Activated T-cell treated with anti-CD3 and anti-CD28 coated beads, Interleukin-2, amount 50 U/mL, for 72 hours (primary cell): ENCODE measurements at places on chromosomes 12 and 14. TPM values are rescaled to one million over a fixed set of nuclear protein-coding genes. Genes with fewer than 3 reads are reported as not detected.
A peak's percentile ranks its signal among the peaks of the same experiment; 100 is the strongest.

DNA sequence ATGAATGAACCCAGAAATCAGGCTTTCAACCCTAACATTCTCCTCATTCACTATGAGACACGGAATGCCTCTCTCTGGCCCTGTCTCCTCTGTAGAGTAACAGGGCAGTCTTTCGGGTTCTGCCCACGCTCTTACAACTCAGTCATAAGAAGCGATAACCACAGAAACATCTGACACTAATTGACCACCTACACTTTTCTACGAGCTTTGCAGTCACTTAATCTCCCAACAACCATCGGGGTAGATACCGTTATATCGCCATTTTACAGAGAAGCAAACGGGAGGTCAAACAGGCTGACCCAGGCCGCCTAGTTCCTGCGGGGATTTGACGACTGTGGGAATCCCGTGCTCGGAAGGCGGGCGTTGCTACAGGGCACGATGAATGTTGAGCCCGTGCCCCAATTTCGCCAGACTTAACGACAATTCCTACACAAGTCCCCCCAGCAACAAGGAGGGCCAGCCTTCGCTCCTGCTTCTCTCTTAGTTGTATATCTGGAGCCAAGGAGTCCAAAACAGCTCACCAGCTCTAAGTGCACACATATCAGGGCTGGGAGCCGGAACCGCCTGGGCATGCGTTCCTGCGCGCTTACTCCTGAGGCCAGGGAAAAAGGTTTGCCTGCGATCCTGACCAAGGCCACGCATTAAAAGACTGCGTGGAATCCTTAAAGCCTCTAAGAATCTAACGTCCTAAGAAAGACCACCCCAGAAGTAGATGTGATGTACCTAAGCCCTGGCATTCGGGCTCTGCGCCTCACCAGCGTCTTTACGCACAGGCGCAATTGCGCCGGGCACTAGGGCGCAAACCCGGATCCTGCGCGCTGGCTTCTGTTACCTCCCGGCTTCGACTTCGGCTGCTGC, 38.7 kb upstream of the TBX5 start:
- H3K27me3 ChIP-seq: peaks cover 86% of the 10 kb centered on the region
- H3K4me1 ChIP-seq: no peaks in the 10 kb centered on the region
- no peaks in the 10 kb centered on the region for H3K36me3 ChIP-seq
- no peak overlapping the region for H3K4me3 ChIP-seq
- H3K27ac ChIP-seq: no peak overlapping the region
- DNase-seq: no peak

- no peak overlapping the region for H3K27ac ChIP-seq
- no peaks in the 10 kb centered on the region for H3K27me3 ChIP-seq
- peaks cover 36% of the 10 kb centered on the region for H3K4me1 ChIP-seq
- DNase-seq: peak; percentile 6
- peaks cover 18% of the 10 kb centered on the region for H3K36me3 ChIP-seq
- H3K4me3 ChIP-seq: no peak overlapping the region
Measured at GRCh38 chr14:69055125-69055524, 76.0 kb upstream of the ACTN1 start.

- peaks cover 38% of the 10 kb centered on the region for H3K4me1 ChIP-seq
- H3K27ac ChIP-seq: no peak overlapping the region
- no peaks in the 10 kb centered on the region for H3K36me3 ChIP-seq
- H3K4me3 ChIP-seq: peak overlapping the region; percentile 72
- H3K27me3 ChIP-seq: no peaks in the 10 kb centered on the region
Measured at GRCh38 chr12:12350868-12351463, 924 bp upstream of the MANSC1 start.

DNA sequence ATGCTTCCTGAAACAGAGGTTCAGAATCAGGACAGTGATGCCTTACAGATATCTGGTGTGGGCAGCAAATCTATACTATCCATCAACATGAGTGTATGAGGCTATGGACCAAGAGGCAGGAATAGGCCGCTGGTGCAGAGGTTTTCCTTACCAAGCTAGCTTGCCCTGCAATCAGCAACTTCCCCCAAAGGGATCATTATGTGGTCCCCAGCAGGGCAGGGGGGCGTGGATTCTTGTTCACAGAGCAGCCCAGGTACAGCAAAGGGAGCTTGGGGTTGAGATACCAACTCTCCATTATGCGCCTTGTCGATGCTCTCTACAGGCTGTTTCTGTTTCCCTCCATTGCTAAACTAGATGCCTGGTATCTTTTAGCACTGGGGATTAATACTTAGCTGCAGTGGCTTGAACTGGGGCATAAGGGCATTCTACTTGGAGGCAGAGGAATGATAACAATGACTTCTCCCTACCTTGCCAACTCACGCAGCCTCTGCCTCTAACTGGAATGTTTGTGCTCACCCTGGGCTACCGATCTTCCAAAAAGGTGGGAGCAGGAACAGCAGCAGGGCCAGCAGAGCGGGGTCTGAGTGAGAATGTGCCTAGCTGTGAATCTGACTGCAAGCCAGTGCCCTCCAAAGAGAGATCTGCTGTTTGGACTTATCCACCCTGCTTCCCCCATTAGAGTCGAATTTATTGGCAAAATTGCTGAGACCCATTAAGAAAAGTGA, 10.3 kb upstream of the KRT1 start:
- DNase-seq: no peak
- no peak overlapping the region for H3K27ac ChIP-seq
- H3K4me1 ChIP-seq: peaks cover 34% of the 10 kb centered on the region
- no peaks in the 10 kb centered on the region for H3K36me3 ChIP-seq
- H3K4me3 ChIP-seq: peak overlapping the region; percentile 79

DNA sequence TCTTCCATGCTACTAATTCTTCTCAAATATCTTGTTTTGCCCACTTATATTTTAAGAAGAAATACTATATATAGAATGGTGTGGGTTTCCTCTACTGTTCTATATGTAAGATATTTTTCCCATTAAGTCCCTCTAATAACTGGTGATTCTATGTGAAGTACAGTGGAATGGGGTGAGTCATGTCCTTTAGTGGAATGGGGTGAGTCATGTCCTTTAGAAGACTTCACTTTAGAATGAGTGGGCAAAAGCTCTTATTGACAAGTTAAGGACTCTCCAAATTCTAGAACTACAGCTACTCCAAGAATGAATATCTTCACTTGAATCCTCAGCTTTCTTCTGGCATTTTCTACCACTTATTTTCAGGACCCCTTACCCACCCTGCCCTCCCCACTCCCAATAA, 349.9 kb downstream of the ETNK1 start:
- H3K4me1 ChIP-seq: no peaks in the 10 kb centered on the region
- no peak overlapping the region for H3K27ac ChIP-seq
- H3K36me3 ChIP-seq: no peaks in the 10 kb centered on the region
- H3K27me3 ChIP-seq: no peaks in the 10 kb centered on the region
- no peak for DNase-seq

GRCh38 chr12:120118321-120119061, 1.9 kb upstream of the RAB35 start:
- peak overlapping the region; percentile 91 for H3K4me3 ChIP-seq
- H3K36me3 ChIP-seq: peaks cover 13% of the 10 kb centered on the region
- peak overlapping the region; percentile 94 for H3K27ac ChIP-seq

GRCh38 chr14:76385435-76385834, 9.5 kb downstream of the ESRRB start:
- DNase-seq: no peak
- H3K36me3 ChIP-seq: no peaks in the 10 kb centered on the region
- H3K27ac ChIP-seq: no peak overlapping the region
- H3K4me3 ChIP-seq: no peak overlapping the region

DNA sequence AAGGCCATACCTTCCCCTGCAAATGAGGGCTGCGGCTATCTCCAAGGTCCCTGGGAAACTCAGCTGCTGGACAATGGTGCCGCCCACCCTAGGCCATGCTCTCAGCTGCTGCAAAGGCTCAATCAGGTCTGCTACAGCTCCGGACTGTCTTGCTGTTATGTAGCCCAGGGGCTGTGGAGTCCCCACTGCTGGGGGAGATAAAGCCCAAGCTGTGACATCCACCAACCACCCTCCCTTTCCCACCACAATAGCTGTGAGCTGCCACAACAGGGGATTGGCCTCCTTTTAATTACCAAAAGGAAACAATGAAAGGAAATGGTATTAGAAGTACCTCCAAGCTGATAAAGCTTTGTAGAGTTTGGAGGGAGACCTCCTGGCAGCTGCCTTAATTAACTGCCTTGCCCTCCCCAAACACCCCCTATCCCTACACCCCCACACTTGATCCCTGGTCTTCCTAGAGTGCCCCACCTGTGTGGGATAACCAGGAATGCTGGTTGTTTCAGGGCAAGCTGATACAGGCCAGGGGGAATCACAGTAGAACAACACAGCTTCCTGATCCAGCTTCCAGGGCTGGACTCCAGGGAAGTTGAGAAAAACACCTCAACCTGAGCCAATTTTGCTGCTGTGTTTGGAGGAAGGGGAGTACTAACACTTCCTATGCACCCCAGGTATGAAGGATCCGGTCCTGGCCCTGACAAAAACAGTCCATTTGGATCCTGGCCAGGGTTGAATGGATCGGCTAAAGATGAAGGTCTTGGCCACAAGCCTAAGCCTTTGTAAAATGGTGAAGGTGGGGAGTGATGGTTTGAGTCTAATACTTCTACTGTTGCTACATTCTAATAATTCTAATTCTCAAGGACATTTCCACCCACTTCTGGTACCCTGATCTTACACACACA, at the start of gene VWF:
Gene VWF (minus strand): TSS at position 260 of the 899 bp plus-strand sequence. CDS start 1,474 bp downstream, outside the sequence.
- no peaks in the 10 kb centered on the region for H3K4me1 ChIP-seq
- no peak within 1 kb of the TSS for H3K4me3 ChIP-seq
- no peaks in the 10 kb centered on the region for H3K36me3 ChIP-seq
- no peak within 1 kb of the TSS for H3K27ac ChIP-seq

DNA sequence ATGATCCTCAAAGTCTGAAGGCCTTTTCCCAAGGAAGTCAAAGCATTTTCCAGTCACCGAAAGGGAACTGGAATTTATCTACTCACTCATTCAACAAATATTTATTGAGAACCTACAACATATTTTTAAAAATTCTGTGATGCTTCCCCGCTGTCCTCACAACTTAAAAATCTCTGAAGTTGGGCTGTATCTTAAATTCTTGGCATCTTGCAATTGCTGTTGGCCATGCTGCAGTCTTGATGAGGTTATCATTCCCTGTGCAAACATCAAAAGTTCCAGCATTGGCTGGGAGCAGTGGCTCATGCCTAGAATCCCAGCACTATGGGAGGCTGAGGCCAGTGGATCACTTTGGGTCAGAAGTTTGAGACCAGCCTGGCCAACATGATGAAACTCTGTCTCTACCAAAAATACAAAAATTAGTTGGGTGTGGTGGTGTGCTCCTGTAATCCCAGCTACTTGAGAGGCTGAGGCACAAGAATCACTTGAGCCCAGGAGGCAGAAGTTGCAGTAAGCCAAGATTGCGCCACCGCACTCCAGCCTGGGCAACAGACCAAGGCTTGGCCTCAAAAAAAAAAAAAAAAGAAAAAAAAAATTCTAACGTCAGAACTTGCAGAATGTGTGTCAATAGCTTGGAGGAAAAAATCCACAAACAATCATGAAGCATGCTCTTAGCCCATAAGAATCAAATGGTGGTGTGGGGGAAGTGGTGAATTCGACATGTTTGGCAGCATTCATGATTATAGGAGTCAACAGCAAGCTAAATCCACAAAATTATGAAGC, 34.9 kb downstream of the CCDC177 start:
- H3K4me3 ChIP-seq: no peak overlapping the region
- H3K4me1 ChIP-seq: peaks cover 15% of the 10 kb centered on the region
- H3K36me3 ChIP-seq: no peaks in the 10 kb centered on the region
- H3K27ac ChIP-seq: no peak overlapping the region
- DNase-seq: no peak

GRCh38 chr12:10140001-10140400, 10.0 kb upstream of the CLEC7A start:
- no peaks in the 10 kb centered on the region for H3K27me3 ChIP-seq
- peak; percentile 41 for DNase-seq
- H3K36me3 ChIP-seq: no peaks in the 10 kb centered on the region
- H3K4me3 ChIP-seq: no peak overlapping the region
- H3K27ac ChIP-seq: no peak overlapping the region
- H3K4me1 ChIP-seq: no peaks in the 10 kb centered on the region

DNA sequence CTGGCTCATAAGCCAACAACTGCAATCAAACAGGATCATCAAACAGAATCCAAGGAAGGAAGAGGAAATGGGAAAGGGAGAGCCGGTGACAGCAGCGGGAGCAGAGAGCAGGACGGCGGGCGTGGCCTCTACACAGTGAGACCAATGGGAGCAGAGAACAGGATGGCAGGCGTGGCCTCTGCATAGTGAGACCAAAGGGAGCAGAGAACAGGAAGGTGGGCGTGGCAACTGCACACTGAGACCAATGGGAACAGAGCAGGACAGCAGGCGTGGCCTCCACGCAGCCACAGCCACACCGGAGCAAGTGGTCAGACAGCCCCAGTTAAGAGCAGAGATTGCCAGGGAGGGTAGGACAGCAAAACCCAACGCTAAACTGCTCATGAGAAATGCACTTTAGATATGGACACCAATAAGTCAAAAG, 16.4 kb downstream of the LRCOL1 start:
- peaks cover 15% of the 10 kb centered on the region for H3K4me1 ChIP-seq
- H3K27ac ChIP-seq: no peak overlapping the region
- no peaks in the 10 kb centered on the region for H3K36me3 ChIP-seq
- peak; percentile 27 for DNase-seq

DNA sequence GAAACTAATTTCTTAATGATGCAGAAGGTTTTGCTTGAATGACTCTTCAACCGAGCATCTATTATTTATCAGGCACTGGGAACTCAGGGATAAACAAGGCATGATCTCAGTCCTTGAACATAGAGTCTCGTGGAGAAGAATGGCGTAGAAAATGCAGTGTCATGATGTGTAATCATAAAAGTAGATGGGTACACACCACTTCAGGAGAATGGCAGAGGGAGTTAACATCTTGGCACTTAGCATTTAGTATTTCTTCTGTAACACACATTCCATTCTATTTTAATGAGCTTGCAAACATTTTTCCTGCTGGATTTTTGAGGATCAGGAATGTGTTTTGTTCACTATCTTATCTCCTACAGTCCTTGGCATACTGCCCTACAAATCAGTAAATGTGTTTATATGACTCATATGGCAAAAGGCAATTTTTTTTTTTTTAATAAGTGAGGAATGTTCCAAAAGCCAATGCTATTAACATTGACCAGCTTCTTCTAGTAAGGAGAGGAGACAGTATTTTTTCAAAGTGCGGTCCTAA, 3.8 kb downstream of the TXNRD1 start:
- H3K27me3 ChIP-seq: peaks cover 23% of the 10 kb centered on the region
- peak overlapping the region; percentile 48 for H3K4me3 ChIP-seq
- H3K4me1 ChIP-seq: peaks cover 76% of the 10 kb centered on the region
- H3K36me3 ChIP-seq: peaks cover 4% of the 10 kb centered on the region
- DNase-seq: no peak

GRCh38 chr12:82358200-82359114, at the start of the genes CCDC59 and METTL25:
TSS of gene CCDC59 (minus strand) at chr12:82358387. CDS start at chr12:82358376, 11 bp downstream.
TSS of gene METTL25 (plus strand) at chr12:82358529. CDS start at chr12:82358566, 37 bp downstream.
- peak within 1 kb of the TSS; percentile 87 for H3K4me3 ChIP-seq
- no peaks in the 10 kb centered on the region for H3K27me3 ChIP-seq
- H3K36me3 ChIP-seq: peaks cover 5% of the 10 kb centered on the region
- DNase-seq: peak; percentile 95
- H3K27ac ChIP-seq: peak within 1 kb of the TSS; percentile 96
- peaks cover 49% of the 10 kb centered on the region for H3K4me1 ChIP-seq

FAM186B gene
- 0.74 TPM for total RNA-seq

REP15 gene
- not detected for total RNA-seq

ALX1 gene
- not detected for total RNA-seq

SLC6A15 gene
- total RNA-seq: 0.30 TPM

VDR gene
- 224 TPM for total RNA-seq

VAMP1 gene
- 53.1 TPM for total RNA-seq

TBC1D30 gene
- total RNA-seq: 0.94 TPM

NKX2-1 gene
- total RNA-seq: not detected
